ENCODE measurements at places on chromosomes 16 and 17.
A peak's percentile ranks its signal among the peaks of the same experiment; 100 is the strongest.

DNA sequence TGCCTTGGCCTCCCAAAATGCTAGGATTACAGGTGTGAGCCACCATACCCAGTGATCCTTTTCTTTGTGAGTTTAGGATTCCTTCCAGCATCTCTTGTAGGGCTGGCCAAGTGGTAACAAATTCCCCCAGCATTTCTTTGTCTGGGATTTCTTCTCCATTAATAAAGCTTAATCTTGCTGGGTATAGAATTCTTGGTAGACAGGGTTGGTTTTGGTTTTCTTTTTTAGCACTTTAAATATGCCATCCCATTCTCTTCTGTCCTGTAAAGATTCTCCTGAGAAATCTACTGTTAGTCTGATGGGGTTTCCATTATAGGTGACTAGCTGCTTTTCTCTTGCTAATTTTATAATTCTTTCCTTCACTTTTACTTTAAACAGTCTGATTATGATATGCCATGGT lies 173.0 kb upstream of the TOM1L1 start:
- no peak for DNase-seq

- peak; percentile 21 for DNase-seq
These were observed 381.6 kb upstream of the ASIC2 start for GRCh38 chr17:33674685-33675084.

- no peak for DNase-seq
These were observed 82.0 kb downstream of the ENGASE start for GRCh38 chr17:79156463-79157095.

- DNase-seq: no peak
These were observed 1.9 kb downstream of the ZNF843 start for GRCh38 chr16:31440516-31441184.

GRCh38 chr17:10745231-10745630 lies 15.4 kb upstream of the TMEM220 start:
- DNase-seq: no peak

DNA sequence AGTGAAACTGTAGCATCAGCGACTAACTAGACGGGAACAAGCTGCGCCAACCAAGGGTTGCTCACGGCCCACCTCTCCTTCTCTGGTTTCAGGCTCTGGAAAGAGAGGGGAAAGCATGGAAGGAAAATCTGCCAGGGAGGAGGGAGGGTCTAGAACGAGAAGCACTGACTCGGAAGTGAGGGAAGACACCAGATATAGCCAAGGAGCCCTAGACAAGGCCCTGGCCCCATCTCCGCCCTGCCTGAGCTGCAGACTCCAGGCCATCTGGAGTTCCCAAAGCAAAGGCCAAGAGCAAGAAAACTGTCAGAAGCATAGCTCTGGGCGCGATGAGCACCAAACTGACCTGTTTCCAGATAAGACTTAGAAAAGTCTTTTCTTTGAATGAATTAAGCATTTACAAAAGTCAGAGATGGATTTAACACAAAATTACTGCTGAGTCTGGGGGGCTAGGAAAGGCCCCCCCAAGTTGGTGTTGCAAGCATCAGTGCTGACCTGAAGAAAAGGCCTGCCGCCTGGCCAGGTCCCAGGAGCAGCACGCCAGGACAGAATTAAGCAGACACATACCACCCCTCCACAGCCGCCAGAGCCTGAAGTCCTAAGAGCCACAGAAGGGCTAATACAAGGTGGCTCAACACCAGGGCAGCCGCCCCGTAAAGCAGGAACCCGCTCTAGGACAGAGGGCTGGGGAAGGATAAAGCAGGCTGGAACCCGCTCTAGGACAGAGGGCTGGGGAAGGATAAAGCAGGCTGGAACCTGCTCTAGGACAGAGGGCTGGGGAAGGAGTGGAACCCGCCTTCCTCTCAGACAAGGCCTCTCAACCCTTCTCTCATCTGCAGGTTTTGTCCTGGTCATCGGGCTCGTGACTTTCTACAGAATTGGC lies 20.7 kb downstream of the TMEM204 start:
- DNase-seq: no peak

- no peak for DNase-seq
These were observed 67.5 kb downstream of the MARF1 start for GRCh38 chr16:15575293-15576049.

DNA sequence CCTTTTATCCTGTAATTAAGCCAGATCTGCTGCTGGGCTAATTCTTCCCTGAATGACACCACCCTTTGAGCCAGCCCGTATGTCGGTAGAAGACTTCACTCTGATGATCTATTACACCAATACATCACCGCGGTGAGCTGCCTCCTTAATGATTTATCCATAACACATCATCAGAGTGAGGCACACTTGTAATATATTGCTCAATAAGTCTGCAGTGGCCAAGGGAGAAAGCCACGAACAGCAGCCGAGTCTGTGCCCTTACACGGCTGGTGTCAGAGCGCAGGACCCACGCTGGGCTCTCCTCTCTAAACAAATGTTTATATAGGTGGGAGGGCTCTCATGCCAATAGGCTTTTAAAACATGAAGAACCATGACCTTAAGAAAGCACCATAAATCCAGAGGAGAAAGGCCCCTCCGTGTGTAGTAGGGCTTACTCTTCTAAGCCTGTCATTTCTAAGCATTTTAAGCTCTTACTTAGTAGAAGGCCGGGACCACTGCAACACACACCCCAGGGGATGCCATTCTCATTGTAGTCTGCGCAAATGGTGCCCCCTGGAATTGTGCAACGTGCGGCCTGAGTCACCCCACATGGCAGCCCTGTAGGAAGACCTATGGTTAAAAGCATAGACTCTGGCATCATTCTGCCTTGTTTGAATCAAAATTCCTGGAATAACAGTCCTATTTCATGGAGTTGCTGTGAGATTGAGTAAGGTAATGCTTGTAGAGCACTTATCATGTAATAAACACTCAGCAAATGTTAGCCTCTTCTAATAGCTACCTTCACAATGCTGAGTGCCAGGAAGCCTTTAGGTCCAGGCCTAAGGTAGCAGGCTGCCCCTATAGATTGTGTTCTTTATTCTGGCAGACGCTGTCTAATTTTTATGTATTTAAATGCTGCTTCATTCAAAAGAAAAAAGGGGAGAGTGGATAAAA lies 26.1 kb downstream of the MRPS23 start:
- no peak for DNase-seq

DNA sequence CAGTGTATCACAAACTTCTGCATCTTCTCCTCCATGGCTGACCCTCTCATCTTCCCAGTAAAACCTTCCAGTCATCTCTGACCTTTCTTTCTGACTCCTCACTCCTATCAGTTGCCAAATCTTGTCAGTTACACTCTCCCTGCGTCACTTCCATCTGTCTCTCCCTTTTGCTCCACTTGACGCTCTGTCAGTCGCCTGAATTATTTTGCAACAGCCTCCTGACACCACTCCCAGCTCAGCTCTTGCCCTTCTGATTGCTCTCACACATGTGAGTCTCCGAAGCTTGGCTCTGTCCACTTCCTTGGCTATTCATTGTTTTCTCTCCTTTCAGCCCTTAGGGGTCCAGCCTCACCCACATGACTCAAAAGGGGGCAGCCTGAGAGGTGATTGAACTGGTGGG lies 27.7 kb downstream of the DHRS7C start:
- DNase-seq: no peak

GRCh38 chr17:62921817-62922216 lies 44.2 kb upstream of the TANC2 start:
- DNase-seq: no peak

GRCh38 chr17:41392278-41392677 lies 5.1 kb downstream of the KRT31 start:
- DNase-seq: no peak

DNA sequence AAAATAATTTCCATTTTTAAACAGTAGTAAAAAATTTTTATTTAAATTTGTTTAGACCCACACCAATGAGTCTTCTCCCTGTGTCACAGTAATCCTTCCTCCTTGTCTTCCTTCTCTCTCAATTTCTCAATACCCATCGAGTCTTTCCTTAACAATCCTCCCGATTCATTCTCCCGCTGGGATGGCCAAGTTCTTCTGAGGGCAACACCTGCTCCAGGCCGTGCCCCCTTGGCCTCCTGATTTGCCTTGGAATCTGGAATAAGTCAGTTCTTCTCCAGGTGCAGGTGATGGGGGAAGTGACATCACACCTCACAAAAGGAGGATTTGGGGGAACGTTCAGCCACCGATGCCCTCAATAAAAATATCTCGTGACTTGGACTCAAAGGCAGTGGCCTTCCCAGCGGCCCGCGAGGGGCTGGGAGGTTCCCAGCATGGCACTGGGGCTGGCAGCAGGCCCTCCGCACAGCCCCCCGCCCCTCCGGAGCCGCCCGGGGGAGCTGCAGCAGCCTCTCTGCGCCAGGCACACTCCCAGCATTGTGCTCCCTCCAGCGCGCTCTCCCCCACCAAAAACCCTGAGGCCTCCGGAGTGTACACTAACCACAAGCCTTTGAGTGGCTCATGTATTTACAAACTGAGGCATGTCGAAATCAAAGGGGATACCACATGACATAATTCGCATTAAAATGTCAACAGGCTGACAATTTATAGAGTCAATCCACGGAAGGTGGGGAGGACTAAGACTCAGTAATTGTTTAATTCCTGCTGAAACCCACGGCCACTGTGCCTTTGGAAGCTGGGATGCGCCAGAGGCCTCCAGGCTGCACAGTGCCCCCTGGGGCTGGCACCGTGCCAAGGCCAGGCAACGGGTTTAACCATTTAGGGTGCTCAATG lies 120.5 kb downstream of the ZFHX3 start:
- no peak for DNase-seq

GRCh38 chr17:34118564-34118963 lies 136.5 kb upstream of the CCL2 start:
- DNase-seq: no peak

DNA sequence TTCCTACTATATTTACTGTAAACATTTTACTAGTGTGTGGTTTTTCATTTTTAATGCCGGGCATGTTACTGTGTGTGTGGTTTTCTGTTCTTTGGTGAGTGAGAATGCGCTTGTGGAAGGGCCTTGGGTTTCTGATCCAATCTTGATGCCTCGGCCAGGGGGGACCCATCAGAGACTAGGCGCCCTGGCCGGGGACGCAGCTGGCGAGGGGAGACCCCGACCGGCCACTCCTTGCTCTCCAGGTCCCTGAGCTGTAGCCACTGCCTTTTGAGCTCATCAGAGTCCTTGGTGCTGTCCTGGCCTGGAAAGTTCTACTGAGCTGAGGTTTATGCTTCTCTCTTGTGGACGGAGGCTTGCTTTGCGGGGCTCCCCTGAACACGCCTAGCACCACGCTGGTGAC lies 37.5 kb downstream of the KIAA0513 start:
- DNase-seq: no peak

- DNase-seq: no peak
These were observed 69.3 kb downstream of the PLCG2 start for GRCh38 chr16:81848306-81848853.

GRCh38 chr16:86762095-86762494 lies 183.7 kb downstream of the FOXL1 start:
- no peak for DNase-seq

DNA sequence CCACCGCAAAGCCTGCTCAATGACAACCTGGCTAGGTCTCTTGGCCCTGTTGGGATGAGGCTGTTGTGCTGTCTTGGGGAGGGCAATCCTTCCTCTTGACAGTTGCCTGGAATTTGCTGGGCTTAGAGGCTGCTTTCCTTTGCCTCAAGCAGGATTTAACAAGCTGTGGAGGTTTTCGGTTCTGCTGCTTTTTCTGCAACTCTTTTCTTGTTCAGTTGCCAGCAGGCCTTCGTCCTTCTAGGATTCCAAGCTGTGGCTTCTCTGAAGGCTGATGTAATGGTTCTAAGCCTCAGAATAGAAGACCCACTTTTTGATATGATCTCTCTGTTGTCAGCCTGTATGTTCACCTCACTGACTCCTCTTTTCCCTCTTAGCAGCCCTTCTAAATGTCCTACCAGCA lies 149.5 kb upstream of the HS3ST4 start:
- no peak for DNase-seq

DNA sequence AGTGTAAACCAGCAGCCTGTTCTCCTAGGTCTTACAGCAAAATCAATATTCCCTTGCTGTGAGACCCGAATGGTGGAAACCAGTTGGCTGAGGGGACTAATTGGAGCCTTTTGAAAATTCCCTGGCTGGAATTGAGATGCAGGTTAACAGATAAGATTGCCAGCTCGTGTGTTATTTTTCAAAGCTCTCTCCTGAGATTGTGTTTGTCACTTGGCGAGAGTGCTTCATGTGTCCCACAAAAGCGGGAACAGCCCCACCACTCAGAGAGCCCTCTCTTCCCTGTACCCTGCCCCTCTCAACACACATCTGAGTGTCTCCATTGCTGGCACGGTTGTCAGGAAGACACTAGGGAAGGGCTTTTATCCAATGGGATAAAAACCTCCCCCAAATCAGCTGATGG lies 356.1 kb downstream of the CPPED1 start:
- DNase-seq: no peak

DNA sequence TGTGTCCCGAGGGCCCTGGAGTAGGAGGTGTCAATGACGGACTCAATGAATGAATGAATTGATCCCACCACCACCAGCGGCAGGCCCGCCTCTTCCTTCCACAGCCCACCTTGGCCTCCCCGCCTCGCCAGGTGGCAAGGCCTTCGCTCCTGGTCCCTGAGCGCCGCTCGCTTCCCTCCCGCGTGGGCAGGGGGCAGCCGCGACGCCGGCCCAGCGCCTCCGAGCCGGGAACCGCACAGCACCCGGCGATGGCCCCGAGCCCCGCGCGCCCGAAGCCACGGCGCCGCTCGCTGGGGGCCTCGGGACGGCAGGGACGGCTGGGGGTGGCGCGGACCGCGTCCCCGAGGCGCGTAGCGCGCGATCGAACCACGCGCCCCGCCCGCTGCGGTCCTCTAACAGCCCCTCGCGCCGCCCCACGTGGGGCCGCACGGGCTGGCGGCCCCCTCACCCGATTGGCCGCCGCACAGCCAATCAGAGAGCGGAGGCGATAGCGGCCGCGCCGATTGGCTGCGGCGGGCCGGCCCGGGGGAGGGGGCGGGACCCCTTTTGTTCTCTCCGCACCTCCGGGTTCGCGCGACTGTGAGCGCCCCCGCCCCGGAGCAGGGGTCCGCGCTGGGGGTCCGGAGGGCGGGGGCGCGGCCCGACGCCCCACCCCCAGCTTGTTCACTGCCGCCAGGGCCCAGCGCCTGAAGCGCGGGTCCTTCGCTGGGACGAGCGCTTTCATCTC lies 31.4 kb downstream of the ACTG1 start:
- peak; percentile 60 for DNase-seq

DNA sequence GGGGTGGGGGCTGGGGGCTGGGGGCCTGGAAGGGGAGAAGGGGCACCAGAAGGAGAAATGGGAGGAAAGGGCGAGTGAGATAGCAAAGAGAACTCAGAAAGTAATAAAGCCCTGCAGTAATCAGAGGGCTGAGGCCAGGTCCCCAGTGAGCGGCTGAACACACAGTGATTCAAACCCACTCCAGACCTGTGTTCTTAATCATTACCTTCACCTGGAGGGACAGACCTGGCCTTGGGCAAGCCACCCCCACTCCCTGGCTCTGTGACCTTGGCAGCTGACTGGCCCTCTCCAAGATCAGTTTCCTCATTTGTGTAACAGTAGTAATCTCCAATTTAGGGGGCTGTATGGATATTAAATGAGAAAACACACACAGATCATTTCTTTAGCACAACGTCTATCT lies 150.4 kb downstream of the WWOX start:
- DNase-seq: no peak

- DNase-seq: no peak
These were observed 141.2 kb downstream of the WWOX start for GRCh38 chr16:78240459-78241222.

GRCh38 chr17:56596691-56597494 lies 3.4 kb downstream of the NOG start:
- no peak for DNase-seq

Data from T-cell (primary cell).